ENCODE measurements at places on chromosomes 12 and 14.

- DNase-seq = peak; percentile 78
Observed at GRCh38 chr14:104926619-104927431, 2.1 kb downstream of the PLD4 start.

DNA sequence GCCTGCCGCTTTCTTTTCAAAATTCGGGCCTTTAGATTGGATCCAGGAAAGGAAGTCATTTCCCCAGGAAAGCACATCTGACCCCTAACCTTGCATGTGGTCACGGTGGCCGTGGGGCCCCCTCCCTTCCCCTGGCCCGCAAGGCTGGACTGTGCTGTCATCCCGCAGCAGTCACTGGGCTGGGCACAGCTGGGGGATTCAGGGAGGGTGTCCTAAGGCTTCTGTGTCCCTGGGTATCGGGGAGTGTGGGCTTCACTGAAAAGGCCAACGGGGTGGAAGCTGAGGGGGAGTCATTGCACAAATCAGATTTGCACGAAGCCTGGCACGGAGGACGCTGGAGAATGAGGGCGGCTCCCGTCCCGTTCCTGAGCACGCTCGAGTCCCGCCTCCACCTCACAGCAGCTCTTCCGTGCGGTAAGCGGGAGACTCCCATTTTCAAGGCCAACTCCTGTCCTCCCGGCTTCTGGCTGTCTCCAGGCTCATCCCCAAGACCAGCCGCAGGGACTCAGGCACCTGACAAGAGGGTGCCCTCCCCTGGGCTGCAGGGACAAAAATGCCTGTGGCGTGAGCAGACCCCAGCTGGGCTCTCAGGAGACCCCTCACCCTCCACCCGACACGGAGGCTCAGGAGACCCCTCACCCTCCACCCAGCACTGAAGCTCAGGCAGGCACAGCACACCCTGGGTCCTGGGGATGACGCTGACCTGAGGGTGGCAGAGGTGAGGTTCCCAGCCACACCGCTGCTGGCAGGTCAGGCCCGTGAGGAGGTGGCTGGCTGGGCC, 9.6 kb downstream of the XRCC3 start:
- no peak for DNase-seq

- DNase-seq = no peak
Observed at GRCh38 chr14:61222388-61222787, 58.8 kb downstream of the TMEM30B start.

DNA sequence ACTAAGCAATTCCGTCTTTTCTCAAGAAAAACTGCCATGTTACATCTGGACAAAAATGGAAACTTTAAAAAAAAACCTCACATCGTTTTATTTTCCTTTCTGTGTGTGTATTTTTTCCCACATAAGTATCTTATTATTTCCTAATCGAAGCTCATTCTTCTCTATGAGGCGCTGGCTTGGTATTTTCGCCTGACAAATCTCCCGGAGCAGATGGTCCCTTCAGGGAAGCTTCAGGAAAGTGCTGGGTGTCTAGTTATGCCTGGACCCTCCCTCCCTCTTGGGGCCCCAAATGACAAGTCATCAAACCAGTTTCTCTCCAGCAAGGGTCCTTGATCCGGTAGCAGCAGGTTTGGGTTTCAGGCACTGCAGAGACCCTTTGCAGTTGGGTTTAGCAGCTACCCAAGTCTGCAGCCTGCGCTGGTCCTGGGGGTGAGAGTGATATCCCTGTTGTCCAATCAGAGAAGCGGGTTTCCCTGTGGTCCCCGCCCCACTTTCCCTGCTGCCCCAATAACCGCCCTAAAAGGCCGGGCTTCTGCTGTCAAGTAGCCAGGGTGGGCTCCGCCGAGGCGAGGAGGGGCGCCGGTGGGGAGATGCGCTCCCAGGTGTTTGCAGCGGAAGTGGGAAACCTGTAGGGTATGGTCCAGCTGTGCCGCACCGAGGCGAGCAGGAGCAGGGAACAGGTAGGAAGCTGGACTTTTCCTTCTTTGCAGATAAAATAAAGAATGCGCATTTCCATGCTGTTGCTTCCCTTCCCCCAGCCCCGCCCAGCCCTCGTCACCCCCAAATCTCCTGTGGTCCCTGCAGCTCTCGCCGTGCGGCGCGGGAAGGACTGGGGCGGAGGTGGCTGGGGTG, at the start of gene CNTN1:
Gene CNTN1 (plus strand): TSS at position 527 of the 852 bp plus-strand sequence.
- no peak for DNase-seq
